ENCODE measurements at places on chromosomes 11 and 22. TPM values are rescaled to one million over a fixed set of nuclear protein-coding genes. Genes with fewer than 3 reads are reported as not detected.
A peak's percentile ranks its signal among the peaks of the same experiment; 100 is the strongest.

Gene UNC93B1
- total RNA-seq, result 74.7 TPM

DNA sequence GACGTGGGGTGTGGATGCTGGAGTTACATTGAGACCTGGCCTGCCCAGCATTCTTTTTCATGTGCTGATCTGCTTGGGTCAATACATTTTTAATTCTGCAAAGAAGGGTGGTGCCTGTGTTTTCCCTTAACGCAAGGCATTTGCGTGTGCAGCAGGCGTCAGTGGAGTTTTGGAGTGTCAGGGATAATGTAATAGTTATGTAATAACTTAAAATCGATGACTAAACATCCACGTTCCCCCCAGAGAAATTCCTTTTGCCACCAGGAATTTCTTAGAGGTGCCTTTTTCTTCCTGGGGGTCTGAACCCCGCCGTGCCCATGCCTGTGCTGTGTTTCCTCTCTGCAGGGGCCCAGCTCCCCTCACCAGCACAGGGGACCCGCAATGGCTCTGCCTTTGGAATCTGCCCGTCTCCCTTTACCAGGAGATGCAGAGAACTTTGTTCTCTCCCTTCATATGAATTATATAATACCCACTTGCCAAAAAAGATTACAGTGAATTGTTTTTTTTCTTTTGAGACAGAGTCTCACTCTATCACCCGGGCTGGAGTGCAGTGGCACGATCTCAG is 62.6 kb downstream of the TBC1D22A start:
- no peak overlapping the region for H3K4me3 ChIP-seq
- peaks cover 12% of the 10 kb centered on the region for H3K4me1 ChIP-seq
- H3K36me3 ChIP-seq, result peaks cover 9% of the 10 kb centered on the region
- DNase-seq, result peak; percentile 35

Gene F2
- total RNA-seq, result 2.6 TPM

Gene PATE4
- not detected for total RNA-seq

Gene SHISAL1
- total RNA-seq, result 1.6 TPM

Gene AP5B1
- 31.8 TPM for total RNA-seq

- H3K36me3 ChIP-seq, result peaks cover 77% of the 10 kb centered on the region
- H3K27me3 ChIP-seq, result no peaks in the 10 kb centered on the region
- peak overlapping the region; percentile 93 for H3K27ac ChIP-seq
Observed at GRCh38 chr11:114074546-114075343, 15.2 kb downstream of the ZBTB16 start.

- no peak overlapping the region for H3K4me3 ChIP-seq
- no peak for DNase-seq
- H3K27ac ChIP-seq, result no peak overlapping the region
- no peaks in the 10 kb centered on the region for H3K27me3 ChIP-seq
Observed at GRCh38 chr11:96288915-96289314, 54.1 kb downstream of the MAML2 start.

All from ascending aorta (tissue), 2 donors.